ENCODE measurements at places on chromosomes 13 and 19. TPM values are rescaled to one million over a fixed set of nuclear protein-coding genes. Genes with fewer than 3 reads are reported as not detected.

Gene SPRED3
- total RNA-seq, result 3.9 TPM

GRCh38 chr13:95209109-95209508, 92.1 kb downstream of the ABCC4 start:
- DNase-seq, result no peak

- DNase-seq, result no peak
Observed at GRCh38 chr13:93522501-93522900, 295.9 kb downstream of the GPC6 start.

DNA sequence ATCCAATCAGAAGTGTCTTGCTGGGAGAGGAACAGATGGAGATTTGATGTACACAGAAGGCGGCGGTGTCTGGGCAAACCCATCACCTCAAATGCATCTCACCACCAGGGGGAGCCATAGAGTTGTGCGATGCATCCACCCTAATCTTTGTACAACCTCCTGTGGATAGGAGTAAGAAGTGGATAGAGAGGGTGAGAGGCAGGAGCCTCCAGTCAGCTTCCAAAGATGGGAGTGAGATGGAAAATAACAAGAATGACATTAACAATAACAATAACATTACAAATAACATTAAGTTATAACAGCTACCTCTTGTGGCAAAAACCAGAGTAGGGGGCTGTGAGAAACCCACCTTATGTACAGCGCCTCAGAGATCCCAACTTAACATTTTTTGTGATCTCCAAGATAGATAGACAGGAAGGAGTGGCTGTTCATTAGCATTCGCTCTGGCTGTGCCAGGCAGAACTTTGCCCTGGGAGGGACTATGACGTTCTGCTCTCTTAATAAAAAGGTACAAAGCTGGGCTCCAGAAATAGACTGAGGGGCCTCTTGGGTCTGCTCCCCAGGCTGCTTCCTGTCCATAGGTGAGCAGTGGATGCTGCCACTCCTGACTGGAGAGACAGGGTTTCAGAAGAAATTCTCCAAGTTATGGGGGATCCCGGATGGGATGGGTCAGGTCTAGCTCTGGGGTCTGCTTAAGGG, 5.2 kb upstream of the CEACAM18 start:
- peak; percentile 61 for DNase-seq

GRCh38 chr19:17703824-17704463, 15.3 kb upstream of the MAP1S start:
- peak; percentile 33 for DNase-seq

DNA sequence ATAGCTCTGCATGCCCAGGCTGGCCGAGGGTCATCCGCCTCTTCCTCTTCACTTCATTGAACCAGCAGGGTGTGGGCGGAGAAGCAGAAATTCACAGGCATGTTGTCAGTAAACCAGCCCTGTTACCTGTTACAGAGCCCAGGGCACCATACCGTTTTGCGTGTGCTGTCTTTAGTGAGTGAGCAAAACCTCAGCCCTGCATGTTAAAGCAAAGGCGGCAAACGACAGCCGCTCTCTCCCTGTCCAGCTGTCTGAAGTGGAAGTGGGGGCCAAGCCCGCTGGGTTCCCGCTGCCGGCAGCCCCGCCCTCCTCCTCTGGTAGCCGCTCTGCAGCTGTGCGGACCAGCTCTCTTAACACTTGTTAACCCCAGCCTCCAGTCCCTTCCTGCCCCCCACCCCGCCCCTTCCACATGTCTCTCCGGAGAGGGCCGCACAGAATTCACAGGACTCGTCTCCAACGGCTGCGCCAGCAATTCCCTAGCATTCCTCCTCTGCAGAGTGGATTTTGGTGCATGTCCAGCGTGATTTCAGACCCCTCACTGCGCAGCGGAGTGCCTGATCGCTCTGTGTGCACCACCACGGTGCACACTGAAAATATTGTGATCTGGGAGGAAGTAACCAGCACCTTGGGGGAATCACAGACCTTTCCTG, 12.7 kb downstream of the KLHL26 start:
- DNase-seq, result peak; percentile 85

GRCh38 chr13:97283888-97284287, 61.8 kb downstream of the MBNL2 start:
- DNase-seq, result no peak

GRCh38 chr13:51858433-51859247, 3.1 kb upstream of the CCDC70 start:
- DNase-seq, result no peak

DNA sequence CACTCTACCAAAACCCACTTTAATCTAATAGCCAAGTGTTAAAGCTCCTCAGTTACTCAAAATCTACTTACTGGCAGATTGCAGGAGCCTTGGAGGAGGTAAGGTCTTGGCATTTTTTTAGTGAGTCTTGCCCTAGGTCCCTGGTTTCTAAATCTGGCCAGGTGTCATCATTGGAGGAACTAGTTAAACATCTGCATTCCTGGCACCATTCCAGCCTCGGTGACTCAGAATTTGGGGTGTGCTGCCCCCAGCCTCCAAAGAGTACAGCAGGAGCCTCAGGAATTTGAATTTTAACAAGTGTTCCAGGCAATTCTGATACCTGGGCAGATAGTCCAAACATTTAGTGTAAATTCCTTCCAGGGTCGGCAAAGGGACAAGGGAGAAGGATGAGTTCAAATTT, 37.4 kb downstream of the KLF5 start:
- no peak for DNase-seq
